OCI-LY7 (cell line): ENCODE measurements at places on chromosomes 4 and X.

DNA sequence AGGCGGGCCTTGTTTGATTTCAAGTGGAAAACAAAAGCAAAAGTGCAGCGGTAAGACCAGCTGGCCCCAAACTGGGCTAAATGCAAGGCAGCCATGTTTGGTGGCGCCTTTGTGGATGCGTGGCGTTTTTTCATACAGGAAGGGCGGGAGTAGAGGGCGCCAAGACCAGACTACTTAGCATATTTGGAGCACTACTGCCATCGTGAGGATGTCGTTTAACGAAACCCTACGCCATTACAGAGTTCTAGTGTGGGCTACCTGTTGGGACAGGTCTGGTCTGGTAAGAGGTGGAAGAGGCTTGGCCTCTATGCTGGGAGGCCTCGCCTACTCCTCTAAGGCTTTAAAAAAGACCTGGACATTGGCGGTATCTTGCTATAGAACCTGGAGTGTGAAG, 230.7 kb upstream of the STK26 start:
- DNase-seq: no peak

DNA sequence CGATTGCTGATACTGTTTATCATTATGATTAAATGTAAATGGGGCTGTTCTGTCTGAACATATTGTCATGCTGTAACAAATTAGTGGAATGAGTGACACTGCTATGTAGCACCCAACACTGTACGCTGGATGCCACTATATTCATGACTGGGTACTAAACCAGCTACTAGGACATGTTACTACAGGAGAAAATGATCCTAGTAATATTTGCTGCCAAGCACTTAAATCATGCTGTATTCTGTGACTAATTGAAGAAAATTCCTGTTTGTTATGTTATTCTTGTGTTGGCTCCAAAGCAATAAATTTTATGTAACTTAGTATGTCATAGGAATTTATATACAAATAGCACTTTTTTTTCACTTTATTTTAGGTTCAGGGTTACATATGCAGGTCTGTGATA, 804.2 kb downstream of the CENPC start:
- no peak for DNase-seq

GRCh38 chr4:52660643-52661042, 1.5 kb upstream of the USP46 start:
- no peak for DNase-seq

GRCh38 chrX:32280489-32280888, 930.9 kb downstream of the DMD start:
- no peak for DNase-seq

DNA sequence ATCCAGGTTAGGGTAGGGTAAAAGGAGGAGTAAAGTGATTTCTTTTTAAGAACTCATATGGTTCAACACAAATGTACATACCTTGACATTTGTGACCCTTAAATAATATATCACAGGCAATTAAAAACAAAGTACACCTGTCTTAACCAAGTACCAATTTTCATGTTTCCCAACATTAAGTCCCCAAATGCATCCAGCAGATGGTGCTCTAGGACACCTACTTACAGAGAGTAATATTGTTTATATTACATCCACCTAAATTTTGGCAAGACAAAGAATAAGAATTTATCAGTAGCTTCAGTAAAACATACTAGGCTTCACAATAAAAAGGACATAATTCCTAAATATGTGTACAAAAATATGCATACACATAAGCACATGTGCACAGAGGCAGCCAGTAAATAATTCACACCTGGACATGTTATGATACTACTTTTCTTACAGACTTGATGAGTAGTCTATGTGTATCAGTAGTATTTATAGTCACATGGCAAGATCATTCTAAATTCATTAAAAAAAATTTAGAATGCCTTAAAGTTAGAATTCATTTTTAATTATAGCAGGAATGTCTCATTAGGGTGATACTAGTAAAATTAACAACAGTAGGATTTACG, 219.7 kb downstream of the DCLK2 start:
- DNase-seq: peak; percentile 48

DNA sequence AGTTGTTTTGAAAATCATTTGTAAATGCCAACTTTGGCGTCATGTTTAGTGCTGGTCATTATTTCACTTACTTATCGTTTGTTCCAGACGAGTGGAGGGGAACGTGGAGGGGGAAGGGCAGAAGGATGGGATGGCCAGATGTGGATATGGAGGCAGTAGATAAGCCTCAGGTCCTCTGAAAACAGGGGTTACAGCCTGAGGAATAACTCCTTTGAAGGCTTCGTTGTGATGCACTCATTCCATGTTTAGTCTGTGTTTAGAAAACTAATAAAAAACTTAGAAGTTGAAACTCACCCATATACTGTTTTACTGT, 1.1 kb downstream of the MOB1B start:
- DNase-seq: no peak

GRCh38 chr4:11367371-11367770, 61.3 kb downstream of the HS3ST1 start:
- no peak for DNase-seq

DNA sequence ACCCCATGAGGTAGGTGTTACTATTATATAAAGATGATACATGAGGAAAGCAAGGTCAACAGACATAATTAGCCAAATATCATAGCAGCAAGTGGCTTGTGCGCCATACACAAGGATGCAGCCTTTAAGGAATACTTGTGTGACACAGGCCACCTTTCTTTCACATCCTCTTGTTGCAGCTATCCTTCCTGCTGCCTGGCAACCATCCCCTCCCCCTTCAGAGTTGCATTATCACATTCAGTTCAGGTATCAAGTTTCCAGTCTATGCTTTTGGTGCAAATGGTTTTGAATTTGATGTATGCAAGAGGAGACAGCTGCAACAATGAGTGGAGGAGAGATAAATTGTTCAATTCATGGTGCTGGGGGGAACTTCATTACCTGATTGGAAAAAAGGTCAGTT, 6.4 kb downstream of the ZCCHC18 start:
- no peak for DNase-seq

GRCh38 chrX:139560221-139560620, 29.7 kb downstream of the F9 start:
- no peak for DNase-seq

- no peak for DNase-seq
Observed at GRCh38 chrX:92283308-92283707, 504.1 kb downstream of the PCDH11X start.

DNA sequence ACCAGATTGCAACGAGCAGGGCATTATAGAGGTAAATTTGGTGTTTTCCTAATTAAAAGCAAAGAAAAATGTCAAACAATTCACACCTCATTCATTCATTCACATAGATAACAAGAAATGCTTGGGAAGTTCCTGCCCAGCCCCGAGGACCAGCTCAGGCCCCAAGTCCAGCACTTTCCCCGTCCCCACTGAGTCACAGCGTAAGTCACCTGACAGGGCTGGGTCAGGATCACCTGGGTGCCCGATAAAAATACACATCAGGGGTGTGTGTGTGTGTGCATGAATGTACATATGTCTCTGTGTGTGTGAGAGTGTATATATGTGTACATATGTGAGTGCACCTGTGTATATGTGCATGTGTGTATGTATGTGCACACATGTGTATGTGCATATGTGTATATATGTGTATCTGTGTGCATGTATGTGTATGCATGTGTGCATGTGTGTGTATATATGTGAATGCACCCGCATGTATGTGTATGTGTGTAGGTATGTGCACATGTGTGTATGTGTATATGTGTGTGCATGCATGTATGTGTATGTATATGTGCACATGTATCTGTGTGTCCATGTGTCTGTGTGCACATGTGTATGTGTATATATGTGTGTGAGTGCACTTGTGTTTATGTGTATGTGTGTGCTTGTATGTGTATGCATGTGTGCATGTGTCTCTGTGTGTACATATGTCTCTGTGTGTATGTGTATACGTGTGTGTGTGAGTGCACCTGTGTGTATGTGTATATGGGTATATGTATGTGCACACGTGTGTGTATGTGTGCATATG, 18.6 kb upstream of the SH3TC1 start:
- DNase-seq: no peak

DNA sequence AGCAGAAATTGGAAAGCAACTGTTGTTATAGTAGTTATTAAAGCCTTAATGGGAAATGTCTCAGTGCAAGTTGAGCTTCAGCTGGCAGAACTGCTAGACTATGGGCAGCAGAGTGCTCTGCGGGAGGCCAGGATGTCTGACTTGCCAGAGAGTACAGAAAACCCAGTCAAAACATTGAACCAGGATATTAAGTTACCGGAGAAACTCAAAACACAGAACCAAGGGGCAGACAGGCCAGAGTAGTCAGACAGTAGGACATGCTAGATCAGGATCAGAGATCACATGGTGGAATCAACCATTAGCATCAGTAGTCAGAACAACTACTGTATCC, 72.9 kb upstream of the TNIP3 start:
- DNase-seq: no peak

- DNase-seq: no peak
Observed at GRCh38 chr4:108916638-108917037, 153.8 kb upstream of the ETNPPL start.

- no peak for DNase-seq
Observed at GRCh38 chr4:113040793-113041192, 8.7 kb upstream of the ANK2 start.

GRCh38 chr4:165627128-165627527, 245.9 kb upstream of the TLL1 start:
- DNase-seq: no peak

DNA sequence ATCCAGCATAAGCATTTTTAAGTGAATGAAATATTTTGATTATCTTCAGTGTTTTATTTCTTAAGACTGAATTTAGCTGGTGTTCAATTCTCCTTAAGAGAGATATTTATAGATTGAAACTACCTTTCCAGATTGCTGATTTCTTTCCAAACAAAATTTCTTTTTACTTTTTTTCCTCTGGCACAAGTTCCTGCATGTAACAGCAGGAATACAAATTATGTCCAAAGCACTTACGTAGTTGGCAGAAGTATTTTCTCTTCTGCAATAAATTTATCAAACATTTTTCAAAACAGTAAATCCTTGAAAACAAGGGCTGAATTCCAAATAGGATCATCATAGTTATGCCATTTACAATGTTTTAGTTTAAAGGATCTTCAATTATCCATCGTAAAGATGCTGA, 412.6 kb downstream of the IQCM start:
- DNase-seq: no peak

GRCh38 chr4:160745126-160745525, 1418.7 kb downstream of the FSTL5 start:
- no peak for DNase-seq
